ENCODE measurements at places on chromosomes 5 and 9.
A peak's percentile ranks its signal among the peaks of the same experiment; 100 is the strongest.

DNA sequence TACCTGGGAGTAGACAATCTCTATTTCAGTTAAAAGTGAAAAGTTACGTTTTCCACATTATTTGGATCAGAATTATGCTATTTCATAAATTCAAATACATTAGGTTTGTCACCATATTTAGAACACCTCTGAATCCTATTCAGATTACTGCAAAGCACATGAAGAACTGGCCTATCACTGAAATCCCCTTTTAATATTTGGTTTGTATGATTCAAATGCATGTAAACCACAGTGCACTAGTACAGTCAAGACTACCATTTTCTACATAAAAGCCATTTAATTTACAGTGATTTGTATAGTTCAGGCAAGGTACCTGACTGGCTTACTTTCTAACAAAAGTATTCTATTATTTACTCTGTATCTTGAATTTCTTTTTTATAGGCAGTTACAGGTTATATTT, 212.5 kb downstream of the MEF2C start:
- no peak for DNase-seq

DNA sequence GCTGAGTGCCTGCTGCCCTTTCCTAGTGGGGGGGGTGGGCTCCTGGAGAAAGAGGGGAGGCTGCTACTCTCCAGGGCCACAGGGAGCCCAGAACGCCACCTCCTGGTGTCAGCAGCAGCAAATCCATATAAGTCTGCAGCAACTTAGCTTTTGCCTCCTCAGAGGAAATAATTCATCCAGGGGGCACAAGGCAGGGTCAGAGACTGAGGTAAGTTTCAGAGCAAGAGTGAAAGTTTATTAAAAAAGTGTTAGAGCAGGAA, 4.0 kb upstream of the CLPTM1L start:
- no peak for DNase-seq

- no peak for DNase-seq
Observed at GRCh38 chr9:91915524-91916263, 34.3 kb downstream of the ROR2 start.

DNA sequence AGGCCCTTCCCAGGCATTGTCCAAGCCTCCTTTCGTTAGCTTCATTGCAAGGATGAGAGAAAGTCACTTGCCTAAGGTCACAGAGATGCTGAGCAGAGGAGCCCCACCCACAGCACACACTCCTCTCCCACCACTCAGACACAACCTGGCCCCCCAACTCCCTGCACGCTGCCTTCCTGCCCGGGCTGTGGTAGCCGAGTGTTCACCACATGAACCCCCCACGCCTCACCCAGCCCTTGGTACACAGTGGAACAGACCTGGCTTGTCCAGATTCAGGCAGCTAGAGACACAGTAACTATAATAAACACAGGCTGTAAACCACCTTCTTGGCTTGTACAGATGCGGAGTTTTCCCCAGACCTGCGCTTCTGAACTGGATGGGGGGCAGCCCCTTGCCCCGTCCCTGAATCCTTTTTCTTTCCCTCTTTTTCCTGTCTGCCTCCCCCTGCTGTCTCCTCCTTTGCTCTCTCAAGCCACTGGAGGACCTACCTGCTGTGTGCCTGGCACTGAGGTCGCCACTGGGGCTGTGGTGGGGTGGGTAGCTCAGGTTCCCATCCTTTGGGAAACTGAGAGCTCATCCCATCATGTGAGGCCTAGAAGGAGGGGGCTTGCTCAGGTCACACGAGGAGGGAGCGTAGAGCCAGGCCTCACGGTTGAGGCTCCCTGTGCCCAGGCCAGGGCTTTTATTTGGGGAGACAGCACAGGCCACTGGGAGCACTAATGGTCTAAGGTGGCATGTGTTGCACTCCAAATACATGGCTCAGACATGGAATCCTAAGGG, 55.7 kb upstream of the SYNPO start:
- DNase-seq = no peak

GRCh38 chr5:75363726-75364495, 26.9 kb downstream of the HMGCR start:
- no peak for DNase-seq

GRCh38 chr5:14068136-14068535, 75.0 kb upstream of the TRIO start:
- DNase-seq = no peak

GRCh38 chr5:57276353-57276752, 102.5 kb downstream of the GPBP1 start:
- no peak for DNase-seq

GRCh38 chr9:68836788-68837187, 131.7 kb downstream of the PIP5K1B start:
- no peak for DNase-seq

DNA sequence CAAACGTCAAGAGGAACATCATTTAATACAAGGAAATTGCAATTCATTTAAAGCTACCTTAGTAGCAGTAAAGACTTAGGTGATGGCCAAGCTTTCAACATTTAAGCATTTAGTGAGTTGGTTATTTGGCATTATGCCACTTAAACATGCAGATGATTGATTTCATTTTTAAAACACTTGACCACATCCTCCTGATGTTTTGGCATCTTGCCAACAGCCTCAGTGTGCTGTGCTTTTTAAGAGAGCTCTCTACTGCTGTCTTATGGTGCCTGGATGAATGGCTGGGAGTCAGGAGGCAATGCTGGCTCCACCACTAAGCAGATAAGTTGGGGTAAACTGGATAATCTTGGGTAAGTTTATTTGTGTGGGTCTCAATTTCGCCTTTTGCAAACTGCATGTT, 364.5 kb downstream of the MAN2A1 start:
- peak; percentile 40 for DNase-seq

DNA sequence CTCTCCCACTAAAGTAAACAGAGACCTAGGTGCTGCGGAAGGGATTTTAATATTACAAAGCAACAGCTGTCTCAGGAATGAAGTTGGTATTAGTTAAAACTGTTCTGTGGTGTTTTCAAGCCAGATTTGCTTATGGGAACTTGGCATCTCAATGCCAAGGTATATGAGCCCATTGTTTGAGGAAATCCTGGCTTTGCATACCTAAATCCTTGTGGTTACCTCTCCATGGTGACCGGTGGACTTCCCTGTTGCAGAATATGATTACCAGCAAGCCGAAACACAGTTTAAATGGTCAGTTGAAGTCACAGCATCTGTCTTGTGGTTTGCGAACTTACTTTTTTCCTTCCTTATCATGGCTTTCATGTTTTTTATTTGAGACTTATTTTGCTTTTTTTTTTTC, 62.3 kb upstream of the TXNDC8 start:
- no peak for DNase-seq

DNA sequence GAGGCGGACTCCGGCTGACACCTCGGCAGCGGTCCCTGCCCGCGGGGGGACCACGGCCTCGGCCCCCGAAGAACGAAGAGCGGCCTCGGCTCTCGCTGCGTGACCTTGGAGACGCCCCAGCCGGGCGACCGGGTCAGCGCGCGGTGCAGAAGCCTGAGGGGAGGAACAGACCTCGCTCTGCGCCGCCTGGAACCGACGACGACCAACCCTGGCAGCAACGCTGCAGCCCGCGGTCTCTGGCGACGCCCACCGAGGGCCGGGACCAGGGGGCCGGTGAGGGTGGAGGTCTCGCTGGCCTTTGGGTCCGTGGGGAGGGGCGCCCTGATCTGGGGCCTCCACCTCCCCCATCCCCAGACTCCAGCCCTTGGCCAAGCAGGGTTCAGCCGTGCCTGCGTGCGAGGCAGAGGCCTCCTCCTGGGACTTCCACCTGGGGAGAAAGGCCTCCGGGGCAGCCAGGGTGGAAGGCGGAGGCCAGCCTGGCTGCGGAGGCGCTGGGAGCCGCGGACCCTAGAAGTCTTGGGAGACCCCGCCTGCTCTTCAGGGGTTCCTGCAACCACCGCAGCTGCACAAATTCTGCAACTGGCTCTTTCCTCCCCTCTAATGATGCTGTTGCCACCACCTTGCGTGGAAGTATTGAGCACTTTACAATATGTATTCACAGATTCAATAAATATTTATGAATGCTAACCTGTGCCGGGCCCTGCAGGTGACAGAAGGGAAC, 44.3 kb upstream of the SLC12A7 start:
- no peak for DNase-seq

DNA sequence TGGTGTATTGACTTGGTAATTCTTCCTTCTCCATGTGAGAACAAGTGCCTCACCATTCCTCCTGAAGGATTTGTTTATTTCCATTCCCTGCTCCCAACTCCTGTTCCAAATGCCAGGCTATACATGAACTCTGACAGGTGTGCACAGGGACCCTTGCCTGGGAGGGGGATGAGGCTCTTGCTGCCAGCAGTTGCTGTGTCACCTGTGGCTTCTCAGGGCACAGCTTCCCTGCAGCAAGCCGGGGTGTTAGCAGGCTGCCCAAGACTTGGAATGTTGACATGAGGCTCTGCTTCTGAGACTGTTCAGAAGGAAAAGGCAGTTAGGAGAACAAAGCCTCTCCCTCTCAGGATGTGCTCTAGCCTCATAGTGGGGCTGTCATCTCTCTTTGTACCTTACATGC, 131.3 kb downstream of the DOCK2 start:
- no peak for DNase-seq

- DNase-seq = no peak
Observed at GRCh38 chr5:169099801-169100734, 200.9 kb downstream of the SLIT3 start.

DNA sequence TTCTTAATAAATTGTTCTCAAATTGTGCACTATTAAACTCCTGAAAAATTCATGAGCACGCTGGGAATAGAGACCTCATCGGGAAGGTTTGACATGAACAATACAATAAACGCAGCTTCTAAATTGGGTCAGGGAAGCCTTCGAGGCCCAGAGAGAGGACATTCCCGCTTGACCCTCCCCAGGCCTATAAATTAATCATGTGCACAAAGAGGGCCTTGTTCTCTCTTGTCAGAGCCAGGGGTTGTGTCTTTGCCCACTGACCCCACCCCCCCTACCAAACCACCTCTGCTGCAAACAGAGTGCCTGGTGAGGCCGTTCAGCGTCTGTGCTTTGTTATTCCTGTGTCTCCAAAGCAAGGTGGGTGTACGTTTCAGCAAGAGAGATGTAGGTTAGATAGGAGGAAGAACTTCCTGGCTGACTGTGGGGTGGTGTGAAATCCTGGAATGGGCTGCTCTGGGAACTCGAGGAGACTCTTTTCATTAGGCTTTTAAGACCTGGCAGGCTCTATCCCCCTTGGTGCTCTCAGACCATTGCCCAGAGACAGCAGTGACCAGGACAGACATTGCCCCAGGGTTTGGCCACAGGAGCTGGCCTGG, 18.2 kb upstream of the DAB2IP start:
- DNase-seq = no peak

DNA sequence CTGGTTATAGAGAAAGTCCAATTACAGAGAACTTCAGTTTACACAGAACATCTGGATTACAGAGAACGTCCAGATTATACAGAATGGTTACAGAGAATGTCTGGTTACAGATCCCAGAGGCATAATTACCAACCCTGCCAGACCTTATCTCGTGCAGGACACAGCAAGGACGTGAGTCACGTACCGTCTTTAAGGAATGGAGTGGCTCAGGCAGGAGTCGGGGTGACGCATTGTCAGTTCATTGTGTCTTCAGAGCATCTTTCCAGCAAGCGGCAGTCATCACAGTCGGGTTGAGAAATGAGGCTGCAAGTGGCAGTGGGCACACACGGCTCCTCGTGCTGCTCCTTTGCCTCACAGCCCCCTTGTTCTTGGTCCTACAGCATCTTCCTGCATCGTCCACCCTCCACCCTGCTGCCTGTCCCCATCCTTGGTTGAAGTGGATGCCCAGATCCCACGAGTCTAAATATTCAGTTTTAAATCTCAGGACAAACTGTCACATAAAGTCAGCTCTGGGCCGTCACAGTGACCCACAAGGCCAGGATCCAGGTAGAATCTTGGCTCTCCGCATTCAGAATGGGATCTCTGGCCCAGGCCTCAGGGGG, 30.0 kb upstream of the SLC6A19 start:
- DNase-seq = no peak

- no peak for DNase-seq
Observed at GRCh38 chr9:4197548-4197947, 102.3 kb downstream of the GLIS3 start.

DNA sequence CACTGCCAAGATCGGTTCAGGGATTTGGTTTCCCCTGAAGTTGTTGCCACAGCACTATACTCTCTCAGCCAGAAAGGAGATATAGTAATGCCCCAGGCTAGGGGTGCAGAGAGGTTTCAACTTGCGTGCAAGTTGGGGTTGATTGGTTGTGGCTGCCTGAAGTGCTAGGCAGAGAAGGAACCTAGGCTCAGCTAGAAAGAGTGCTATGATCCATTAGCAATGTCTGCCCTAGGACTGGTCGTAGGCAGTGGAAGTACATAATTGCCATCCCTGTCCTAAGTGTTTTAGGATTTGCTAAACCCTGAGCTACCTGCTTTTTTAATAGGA, 136.6 kb upstream of the SMIM23 start:
- DNase-seq = no peak

All from stimulated activated CD4-positive, alpha-beta T cell treated with anti-CD3 and anti-CD28 coated beads, Interleukin-1b, Interleukin-23, amount 100 ng/mL, for 24 hours (primary cell).